Right renal pelvis (tissue), 4 donors: ENCODE measurements at places on chromosomes 2 and 18. TPM values are rescaled to one million over a fixed set of nuclear protein-coding genes. Genes with fewer than 3 reads are reported as not detected.

UGT1A5 gene
- polyA plus RNA-seq: not detected

ACVR1 gene
- 34.6 TPM for polyA plus RNA-seq

UGT1A8 gene
- polyA plus RNA-seq: not detected

DYNAP gene
- polyA plus RNA-seq: not detected

RSAD2 gene
- 5.1 TPM for polyA plus RNA-seq

LOXHD1 gene
- polyA plus RNA-seq: 1.2 TPM

TRIM54 gene
- polyA plus RNA-seq: 5.6 TPM

IL36A gene
- polyA plus RNA-seq: not detected

IMP4 gene
- 36.4 TPM for polyA plus RNA-seq

REG1B gene
- not detected for polyA plus RNA-seq

PARD3B gene
- polyA plus RNA-seq: 37.0 TPM

POLR1B gene
- 23.9 TPM for polyA plus RNA-seq

SULT1C2 gene
- 53.1 TPM for polyA plus RNA-seq

VWC2L gene
- polyA plus RNA-seq: 0.09 TPM

FAM110C gene
- polyA plus RNA-seq: 10.6 TPM

WIPF1 gene
- polyA plus RNA-seq: 29.5 TPM

POTEJ gene
- polyA plus RNA-seq: 0.10 TPM

ELOA2 gene
- polyA plus RNA-seq: not detected

CD207 gene
- polyA plus RNA-seq: 0.08 TPM

GLI2 gene
- polyA plus RNA-seq: 11.8 TPM

TNS1 gene
- 56.1 TPM for polyA plus RNA-seq

TANC1 gene
- polyA plus RNA-seq: 58.2 TPM
